Psoas muscle (tissue), 8 donors: ENCODE measurements at places on chromosomes 2 and 18. TPM values are rescaled to one million over a fixed set of nuclear protein-coding genes. Genes with fewer than 3 reads are reported as not detected.

Gene LOXHD1
- 0.30 TPM for polyA plus RNA-seq

Gene FTCDNL1
- 4.9 TPM for polyA plus RNA-seq

Gene INPP1
- polyA plus RNA-seq: 16.0 TPM

Gene CFAP65
- polyA plus RNA-seq: not detected

Gene LRRTM1
- polyA plus RNA-seq: 0.01 TPM

Gene ZNF385B
- polyA plus RNA-seq: 8.8 TPM

Gene GKN2
- polyA plus RNA-seq: not detected

Gene C18orf54
- polyA plus RNA-seq: 0.27 TPM

Gene IL36B
- polyA plus RNA-seq: not detected

Gene XIRP2
- polyA plus RNA-seq: 1,699 TPM

Gene DUSP2
- 5.8 TPM for polyA plus RNA-seq

Gene PROC
- not detected for polyA plus RNA-seq
